ENCODE measurements at places on chromosomes 7 and 10.

- no peak for DNase-seq
These were observed 431.8 kb upstream of the MGMT start for GRCh38 chr10:129035052-129035827.

- DNase-seq: no peak
These were observed 733 bp downstream of the HIBADH start for GRCh38 chr7:27661811-27662489.

GRCh38 chr10:24034571-24034970 is 174.4 kb upstream of the KIAA1217 start:
- DNase-seq: no peak

- DNase-seq: no peak
These were observed 70.0 kb downstream of the CAMK1D start for GRCh38 chr10:12419262-12419847.

DNA sequence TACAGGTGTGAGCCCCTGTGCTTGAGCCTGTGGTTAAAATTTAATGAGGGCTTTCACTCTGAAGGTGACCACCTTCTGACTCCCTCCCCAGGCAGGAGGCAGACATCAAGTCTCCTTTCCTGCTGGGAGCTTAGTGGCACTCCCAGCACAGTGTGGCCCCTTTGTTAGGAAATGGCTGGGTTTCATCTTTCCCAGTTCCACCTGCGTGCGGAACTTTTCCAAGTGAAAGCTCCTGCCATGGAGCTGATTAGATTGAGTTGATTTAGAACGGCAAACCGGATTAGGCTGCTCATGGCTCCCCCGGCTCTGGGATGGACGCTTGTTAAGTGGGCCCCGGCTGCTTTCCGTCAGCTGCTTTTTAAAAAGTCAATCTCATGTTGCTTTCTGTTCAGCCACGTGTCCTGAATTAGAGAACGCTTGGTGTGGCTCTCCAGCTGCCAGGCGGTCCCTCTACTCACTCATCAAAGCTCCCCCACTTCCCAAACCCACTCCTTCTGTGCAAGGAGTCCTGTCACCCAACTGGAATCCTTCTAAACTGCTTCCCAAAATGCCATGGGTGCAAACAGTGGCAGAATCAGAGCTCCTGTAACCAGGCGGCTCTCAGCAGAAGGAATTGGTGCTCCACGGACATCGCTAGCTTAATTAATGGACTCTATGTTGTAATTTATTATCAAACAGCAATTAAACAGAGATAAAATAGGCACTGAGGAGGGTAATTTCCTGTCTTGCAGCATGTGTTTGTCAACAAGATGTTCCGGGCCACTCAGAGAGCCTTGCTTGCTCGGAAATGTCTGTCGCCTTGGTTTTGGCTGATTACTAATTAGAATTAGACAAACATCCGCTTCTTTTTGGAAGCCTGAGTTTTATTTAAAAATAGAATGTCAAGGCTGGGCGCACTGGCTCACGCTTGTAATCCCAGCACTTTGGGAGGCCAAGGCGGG is 551.2 kb downstream of the GALNT17 start:
- no peak for DNase-seq
